ENCODE measurements at places on chromosomes 16 and 17.

- no peak for DNase-seq
Measured at GRCh38 chr17:83025636-83026280, 53.7 kb upstream of the METRNL start.

DNA sequence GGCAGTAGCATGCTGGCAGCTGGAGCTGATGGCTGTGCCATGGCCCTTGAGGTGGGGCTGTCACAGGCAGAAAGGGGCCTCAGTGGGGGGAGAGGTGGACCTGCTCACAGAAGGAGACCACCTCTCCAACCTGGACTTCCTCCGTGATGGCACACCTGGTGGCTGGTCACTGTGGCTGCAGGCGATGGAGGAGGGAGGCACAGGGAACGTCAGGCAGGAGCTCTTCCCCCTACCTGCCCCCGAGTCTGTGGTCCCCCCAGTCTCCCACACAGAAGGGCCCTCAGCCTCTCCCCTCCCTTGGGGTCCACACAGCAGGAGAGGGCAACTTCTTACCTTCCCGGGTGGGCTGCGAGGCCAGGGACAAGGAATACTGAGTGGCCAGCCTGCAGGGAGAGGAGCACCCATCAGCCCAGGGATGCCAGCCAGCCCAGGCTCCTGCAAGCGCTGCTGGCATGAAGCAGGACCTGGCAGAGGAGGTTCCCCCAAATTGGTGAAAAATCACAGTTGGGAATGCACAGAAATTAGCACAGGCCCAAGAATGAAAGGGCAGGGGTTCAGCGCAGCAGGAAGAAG, 96.5 kb downstream of the GOSR1 start:
- no peak for DNase-seq

DNA sequence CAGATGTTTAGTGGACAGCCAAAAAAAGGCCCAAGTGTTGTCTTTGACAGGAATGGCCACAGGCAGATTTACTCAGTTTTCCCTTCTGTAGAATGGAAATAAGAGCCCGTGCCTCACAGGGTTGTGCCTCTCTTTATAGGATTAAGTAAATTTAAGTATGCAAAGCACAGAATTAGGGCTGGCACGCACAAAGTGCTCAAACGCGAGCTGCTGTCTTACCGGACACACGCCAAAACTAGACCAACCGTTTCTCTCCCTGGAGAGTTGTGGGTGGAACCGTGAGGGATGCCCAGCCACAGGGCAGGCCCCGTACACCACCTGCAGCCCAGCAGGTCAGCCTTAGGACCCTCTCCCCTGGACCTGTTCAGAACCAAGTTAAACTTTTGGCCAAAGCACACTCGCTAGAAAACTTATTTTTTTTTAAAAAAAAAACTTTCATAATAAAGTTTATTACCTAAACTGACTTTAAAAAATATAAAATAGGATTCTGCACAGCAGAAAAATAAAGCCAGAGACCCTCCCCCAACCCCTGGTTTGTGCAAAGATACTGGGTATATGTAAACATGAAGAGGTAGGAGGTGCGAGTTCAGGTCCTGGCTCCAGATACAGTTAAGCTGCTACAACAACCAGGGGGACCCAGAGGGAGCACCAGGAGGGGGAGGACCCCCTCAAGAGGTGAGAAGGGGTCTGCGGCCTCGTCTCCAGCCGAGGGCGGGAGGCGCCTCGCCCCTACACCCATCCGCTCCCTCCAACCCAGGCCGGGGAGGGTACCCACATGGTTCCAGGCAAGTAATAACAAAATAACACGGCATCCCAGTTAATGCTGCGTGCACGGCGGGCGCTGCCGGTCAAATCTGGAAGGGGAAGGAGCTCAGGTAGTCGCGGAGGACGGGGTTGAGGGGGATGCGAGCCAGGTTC, 1.8 kb downstream of the SOCS1 start:
- no peak for DNase-seq

DNA sequence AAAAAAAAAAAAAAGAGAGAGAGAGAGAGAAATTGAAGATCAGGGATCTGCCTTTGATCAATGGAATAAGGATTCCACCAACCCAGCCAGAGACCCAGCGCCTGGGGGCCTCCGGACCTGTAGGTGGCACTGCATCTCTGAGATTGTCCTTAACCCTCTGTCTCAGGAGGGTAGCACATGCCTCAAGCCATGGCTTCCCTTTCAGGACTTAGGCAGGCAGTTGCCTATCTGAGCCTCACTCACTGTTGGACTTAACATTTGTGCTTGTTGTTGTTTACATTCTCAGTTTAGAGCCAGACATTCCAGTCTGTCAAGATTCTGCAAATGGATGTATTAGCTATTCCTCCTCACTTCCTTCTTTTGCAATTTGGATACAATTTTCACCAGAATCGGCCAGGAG, 5.1 kb upstream of the SCNN1B start:
- no peak for DNase-seq

DNA sequence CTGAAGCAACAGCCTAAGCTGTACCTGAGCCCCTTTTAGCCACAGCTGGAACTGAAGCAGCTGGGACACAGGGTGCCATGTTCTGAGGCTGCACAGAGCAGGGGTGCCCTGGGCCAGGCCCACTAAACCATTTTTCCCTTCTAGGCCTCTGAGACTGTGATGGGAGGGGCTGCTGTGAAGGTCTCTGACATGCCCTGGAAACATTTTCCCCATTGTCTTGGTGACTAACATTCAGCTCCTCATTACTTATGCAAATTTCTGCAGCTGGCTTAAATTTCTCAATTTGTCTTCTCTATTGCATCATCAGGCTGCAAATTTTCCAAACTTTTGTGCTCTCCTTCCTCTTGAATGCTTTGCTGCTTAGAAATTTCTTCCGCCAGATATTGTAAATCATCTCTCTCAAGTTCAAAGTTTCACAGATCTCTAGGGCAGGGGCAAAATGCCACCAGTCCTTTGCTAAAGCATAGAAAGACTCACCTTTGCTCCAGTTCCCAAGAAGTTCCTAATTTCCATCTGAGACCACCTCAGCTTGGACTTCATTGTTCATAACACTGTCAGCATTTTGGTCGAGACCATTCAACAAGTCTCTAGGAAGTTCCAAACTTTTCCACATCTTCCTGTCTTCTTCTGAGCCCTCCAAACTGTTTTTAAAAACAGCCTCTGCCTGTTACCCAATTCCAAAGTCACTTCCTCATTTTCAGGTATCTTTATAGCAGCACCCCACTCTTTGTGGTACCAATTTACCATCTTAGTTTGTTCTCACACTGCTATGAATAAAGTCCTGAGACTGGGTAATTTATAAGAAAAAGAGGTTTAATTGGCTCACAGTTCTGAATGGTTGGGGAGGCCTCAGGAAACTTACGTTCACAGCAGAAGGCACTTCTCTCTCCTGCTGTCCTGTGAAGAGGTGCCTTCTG, 49.8 kb downstream of the TMEM100 start:
- no peak for DNase-seq

DNA sequence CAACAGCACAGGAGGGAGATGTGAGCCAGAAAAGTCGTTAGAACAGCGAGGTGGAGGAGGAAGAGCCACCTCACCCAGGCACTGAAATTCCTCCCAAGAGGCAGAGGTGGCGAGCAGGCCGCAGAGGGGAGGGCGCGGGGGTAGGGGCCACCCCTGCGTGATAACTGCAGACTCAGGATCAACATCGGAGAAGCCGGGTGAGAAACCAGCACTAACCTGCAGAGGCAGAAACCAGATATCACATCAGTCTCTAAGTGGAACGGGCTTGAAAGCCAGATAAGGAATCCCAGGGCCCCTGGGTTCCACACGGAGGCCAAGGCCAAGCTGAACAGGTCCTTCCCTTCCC, 39.4 kb upstream of the ZC3H18 start:
- DNase-seq, result no peak

GRCh38 chr17:35467824-35468223, 19.3 kb upstream of the SLFN13 start:
- DNase-seq, result no peak

GRCh38 chr17:27810902-27811557, 10.7 kb upstream of the NOS2 start:
- no peak for DNase-seq

GRCh38 chr17:50807009-50807408, 28.4 kb upstream of the WFIKKN2 start:
- DNase-seq, result no peak

- DNase-seq, result no peak
Measured at GRCh38 chr17:37478187-37478586, 11.5 kb upstream of the DUSP14 start.

DNA sequence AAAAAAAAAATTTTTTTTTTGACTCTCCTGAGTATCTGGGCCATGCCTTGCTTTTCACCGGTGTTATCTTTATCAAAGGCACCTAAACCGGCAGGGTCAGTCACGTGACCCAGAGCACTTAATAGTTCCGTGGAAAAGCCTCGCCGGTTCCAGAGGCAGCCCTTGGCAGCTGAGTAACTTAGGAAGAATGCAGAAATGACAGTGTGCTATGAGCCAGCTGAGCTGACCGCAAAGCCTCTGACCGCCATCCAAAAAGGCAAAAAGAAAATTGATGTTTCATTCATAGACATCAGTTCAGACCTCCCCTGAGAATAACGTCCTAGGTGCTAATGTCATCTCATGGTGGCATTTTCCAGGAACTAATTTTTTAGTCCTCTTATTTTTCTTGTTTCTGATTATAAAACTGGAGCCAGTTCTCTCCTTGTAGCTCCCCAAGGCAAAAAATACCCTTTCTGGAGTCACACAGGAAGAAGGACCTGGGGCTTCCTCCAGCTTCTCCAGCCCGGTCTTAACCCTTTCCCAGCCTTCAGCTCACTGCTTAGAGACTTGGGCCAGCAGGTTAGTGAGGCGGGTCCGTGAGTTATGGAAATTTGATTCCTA, 122.6 kb downstream of the SOCS1 start:
- DNase-seq, result no peak

GRCh38 chr17:4375039-4375748, 8.7 kb upstream of the UBE2G1 start:
- no peak for DNase-seq

GRCh38 chr16:8955828-8956227, 7.9 kb downstream of the USP7 start:
- DNase-seq, result no peak

DNA sequence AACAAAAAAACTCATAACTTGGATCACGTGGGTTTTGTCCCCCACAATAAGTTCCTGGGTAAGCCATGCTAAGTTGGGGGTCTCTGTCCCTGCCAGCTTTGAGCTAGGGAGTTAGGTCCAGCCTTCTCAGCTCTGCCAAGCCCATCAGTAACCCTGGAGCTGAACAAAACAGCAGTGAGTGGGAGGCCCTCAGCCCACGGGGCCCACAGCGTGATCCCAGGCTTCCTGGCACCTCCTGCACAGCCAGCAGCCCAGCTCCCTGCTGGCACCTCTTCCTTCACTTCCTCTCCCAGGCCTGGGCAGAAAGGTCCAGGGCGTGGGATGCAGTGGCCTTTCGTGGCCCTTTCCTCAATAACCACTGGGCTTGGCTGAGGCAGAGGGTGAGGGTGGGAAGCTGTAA, 35.5 kb upstream of the CDC42EP4 start:
- no peak for DNase-seq

DNA sequence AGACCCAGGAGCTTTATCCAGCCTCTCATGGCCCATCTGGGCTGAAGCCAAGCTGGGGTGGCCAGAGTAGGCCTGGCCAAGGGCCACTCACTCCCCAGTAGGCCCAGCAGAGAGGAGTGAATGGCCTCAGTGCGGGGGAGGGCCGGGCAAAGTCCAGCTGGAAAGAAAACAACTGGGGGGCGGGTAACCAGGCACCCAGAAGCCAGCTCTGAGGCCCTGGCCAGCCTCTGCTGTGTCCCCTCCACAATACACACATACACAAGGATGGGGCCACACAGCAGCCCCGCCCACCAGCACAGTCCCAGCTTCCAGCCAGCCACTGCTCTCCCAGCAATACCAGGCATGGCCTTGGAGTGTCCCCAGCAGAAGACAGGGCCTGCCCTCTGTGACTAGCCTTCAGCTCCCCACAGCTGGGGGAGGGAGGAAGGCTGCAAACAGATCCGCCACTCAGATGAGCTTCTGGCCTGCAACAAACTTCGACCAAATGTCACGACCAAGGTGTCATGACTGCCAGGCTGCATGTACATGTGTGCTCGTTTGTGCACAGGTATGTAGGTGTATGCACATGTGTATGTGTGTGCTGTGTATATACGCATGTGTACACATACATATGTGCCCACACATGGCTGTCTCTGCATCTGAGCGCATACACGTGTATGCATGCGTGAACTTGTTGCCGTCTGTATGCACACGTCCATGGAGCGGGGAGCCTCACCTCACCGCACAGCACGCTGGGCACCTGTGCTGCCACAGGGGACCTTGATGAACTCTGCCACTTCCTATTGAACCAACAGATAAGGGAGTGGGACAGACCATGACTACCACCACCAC, 5.0 kb downstream of the CARHSP1 start:
- DNase-seq, result no peak

DNA sequence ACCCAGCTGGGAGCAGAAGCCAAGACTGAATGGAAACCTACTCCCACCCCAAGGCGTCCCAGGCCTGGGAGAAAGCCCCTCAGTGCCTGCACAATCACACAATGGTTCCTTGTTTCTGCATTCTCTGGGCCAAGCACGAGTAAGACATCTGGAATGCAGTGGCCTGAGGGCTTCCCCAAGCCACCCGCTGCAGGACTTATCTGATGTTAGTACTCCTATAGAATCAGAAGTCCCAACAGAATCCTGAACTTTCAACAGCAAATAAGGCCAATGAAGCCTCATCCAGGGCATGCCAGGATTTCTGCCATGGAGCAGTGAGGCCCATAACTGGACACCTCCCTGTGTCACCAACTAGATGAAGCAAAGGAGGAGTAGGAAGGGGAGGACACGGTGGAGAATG, 28.6 kb downstream of the MYO18A start:
- no peak for DNase-seq

GRCh38 chr16:1981398-1981836, at the start of gene NOXO1:
Gene NOXO1, minus strand, starts transcription at chr16:1981469. Its CDS starts 290 bp downstream, at chr16:1981179.
- DNase-seq, result no peak

GRCh38 chr16:30353438-30354129, 1.5 kb downstream of the CD2BP2 start:
- DNase-seq, result no peak

GRCh38 chr16:88784074-88784855, 755 bp downstream of the PIEZO1 start:
- DNase-seq, result no peak

- no peak for DNase-seq
Measured at GRCh38 chr17:79413611-79414010, 197.2 kb downstream of the RBFOX3 start.

GRCh38 chr17:57674894-57675293, 70.2 kb downstream of the CCDC182 start:
- DNase-seq, result no peak

DNA sequence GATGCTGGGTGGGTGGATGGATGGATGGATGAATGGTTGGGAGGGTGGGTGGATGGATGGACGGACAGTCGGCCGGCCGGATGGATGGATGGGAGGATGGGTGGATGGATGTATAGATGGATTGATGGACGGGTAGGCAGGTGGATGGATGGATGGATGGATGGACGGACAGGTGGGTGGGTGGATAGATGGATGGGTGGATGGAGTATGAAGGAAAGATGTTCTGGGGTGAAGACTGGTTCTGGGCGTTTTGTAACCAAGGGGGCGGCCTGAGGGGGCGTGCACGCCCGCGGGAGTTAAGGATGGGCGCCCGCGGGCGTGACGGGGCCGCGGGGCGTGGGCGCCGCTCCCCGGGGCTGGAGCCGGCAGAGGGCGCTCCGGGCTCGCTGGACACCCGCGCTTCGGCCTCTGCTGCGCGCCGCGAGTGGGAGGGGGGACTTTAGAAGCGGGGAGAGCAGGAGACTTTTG, at the start of gene NECAB2:
NECAB2 (plus strand) TSS at position 407 of the 468 bp plus-strand sequence. CDS start 405 bp downstream, outside the sequence.
- DNase-seq, result no peak

GRCh38 chr17:74750327-74751069, 2.1 kb downstream of the NHERF1 start:
- DNase-seq, result no peak

GRCh38 chr16:78955206-78955605, 645.3 kb downstream of the MAF start:
- no peak for DNase-seq

GRCh38 chr16:55500530-55501011, 8.3 kb upstream of the LPCAT2 start:
- no peak for DNase-seq
